ENCODE measurements at places on chromosomes 4 and X.

DNA sequence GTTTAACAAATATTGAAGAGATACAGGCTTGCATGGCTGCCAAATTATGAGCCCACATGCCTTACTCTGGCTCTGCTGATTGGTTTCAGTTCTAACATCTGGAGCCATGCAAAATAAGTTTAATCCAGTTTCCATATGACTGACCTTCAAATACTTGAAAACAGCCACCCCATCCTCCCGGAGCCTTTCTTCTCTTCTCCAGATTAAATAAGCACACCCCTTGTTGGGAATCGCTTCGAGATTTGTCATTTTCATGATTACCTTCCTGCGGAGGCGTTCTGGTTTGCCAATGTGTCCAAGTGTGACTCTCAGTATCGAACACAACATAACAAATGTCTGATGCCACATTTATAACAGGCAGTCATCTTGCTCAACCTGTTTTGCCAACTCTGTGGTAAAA lies 101.6 kb upstream of the JADE1 start:
- no peak for DNase-seq

GRCh38 chr4:87120411-87121162 lies 99.8 kb downstream of the KLHL8 start:
- no peak for DNase-seq

GRCh38 chr4:21476757-21477156 lies 471.8 kb downstream of the KCNIP4 start:
- DNase-seq, result no peak

- DNase-seq, result no peak
Measured at GRCh38 chr4:73676136-73676535, 55.9 kb upstream of the RASSF6 start.

- no peak for DNase-seq
Measured at GRCh38 chrX:53440101-53440500, 5.9 kb upstream of the HSD17B10 start.

GRCh38 chr4:40874901-40875300 lies 125.1 kb downstream of the NSUN7 start:
- no peak for DNase-seq

DNA sequence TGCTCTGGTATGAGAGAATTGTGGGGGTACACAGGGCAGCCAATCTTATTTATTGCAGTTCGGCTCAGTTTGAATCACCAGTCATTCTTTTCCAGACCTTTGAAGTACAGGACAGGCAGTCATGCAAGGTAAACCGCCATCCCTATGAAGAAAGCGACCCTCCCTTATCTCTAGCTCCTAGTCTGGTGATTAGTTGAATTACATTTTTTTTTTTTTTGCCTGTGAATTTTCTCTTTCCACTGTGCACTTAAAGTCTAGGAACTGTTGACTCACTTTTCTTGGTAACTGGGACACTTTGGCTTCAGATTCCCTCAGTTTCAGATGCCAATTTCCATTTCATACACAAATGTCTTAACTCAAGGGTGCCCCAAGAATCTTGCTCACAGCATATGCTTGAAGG lies 82.4 kb upstream of the FAM9C start:
- DNase-seq, result peak; percentile 24

DNA sequence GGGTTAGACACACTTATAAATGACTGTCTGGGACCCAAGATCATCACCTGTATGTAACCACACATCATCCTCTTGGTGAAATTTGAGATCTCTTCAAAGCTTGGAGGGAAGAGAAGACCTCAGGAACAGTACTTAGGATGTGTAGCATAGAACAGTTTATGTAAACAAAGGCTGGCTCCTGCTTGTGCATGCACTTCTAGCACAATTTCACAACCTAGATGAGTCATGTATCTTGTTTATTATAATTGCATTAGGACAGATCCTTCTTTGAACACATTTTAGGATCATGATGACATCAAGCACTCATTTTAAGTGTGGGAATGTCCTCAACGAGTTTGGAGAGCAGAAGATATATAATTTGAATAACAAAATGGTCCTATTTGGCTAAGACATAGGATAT lies 26.3 kb upstream of the ZMAT1 start:
- peak; percentile 7 for DNase-seq

DNA sequence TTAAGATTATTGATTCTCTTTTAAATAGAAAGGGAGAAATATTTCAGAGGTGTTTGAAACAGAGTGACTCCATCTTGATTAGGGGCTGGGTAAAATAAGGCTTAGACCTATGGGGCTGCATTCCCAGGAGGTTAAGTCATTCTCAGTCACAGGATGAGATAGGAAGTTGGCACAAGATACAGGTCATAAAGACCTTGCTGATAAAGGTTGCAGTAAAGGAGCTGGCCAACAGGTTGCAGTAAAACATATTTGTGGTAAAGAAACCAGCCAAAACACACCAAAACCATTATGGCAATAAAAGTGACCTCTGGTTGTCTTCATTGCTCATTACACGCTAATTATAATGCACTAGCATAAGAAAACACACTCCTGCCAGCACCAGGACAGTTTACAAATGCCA lies 165.0 kb downstream of the SPIN4 start:
- DNase-seq, result no peak
